Stimulated activated CD4-positive, alpha-beta T cell treated with anti-CD3 and anti-CD28 coated beads, Interleukin-15, amount 100 ng/mL, for 1 hour (primary cell): ENCODE measurements at places on chromosomes 6 and 20.

DNA sequence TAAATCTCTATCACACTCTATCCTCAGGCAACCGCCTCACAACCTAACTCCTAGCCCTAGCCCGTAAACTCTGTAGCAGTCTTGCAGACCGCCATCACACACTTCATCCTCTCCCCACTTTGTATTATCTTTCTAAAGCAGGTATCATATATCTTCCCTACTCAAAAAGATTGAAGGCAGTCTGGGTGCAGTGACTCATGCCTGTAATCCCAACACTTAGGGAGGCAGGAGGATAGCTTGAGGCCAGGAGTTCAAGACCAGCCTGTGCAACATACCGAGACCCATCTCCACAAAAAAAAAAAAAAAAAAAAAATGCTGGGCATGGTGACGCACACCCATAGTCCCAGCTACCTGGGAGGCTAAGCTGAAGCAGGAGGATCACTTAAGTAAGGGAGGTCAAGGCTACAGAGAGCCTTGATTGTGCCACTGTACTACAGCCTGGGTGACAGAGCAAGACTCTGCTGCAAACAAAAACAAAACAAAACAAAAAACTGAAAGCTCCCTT lies 22.9 kb downstream of the RANBP9 start:
- DNase-seq: no peak

- DNase-seq: no peak
Measured at GRCh38 chr6:69758214-69758613, 38.6 kb downstream of the LMBRD1 start.

DNA sequence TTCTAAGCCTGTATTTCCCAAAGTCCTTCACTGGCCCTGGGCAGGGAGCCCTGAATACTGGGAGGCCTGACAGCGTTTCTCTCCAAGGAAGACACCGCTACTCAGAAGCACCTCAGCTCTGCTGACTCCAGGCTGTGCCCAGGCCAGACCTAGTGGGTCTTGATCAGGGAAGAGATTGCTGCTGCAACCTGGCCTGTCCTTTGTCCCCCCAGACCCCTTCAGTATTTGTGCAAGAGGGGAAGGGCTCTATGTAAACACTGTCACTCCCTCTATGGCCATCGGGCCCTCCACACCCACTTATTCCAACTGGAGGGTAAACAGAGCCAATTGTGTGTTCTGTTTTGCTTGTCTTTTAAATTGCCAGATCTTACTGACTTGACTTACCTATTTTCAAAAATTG lies 20.6 kb downstream of the PLEKHG1 start:
- no peak for DNase-seq

DNA sequence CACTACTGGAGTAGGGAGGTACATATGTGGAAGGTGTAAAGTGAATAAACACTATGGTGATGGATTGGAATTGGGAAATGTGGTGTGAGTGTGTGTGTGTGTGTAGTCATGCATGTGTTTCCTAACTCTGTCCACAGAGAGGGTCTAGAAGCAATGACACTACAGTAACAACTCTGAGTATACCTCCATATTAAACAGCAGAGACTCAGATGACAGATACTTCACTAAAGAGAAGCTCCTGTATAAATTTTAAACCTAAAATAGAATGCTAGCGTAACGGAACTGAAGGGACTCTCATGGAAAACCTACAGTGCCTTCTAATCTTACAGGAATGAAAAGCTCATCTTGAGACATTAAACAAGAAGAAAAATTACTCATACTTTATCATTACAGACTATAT lies 150.5 kb downstream of the SLC16A10 start:
- no peak for DNase-seq

GRCh38 chr20:35151736-35152135 lies 4.6 kb upstream of the EDEM2 start:
- DNase-seq: no peak

DNA sequence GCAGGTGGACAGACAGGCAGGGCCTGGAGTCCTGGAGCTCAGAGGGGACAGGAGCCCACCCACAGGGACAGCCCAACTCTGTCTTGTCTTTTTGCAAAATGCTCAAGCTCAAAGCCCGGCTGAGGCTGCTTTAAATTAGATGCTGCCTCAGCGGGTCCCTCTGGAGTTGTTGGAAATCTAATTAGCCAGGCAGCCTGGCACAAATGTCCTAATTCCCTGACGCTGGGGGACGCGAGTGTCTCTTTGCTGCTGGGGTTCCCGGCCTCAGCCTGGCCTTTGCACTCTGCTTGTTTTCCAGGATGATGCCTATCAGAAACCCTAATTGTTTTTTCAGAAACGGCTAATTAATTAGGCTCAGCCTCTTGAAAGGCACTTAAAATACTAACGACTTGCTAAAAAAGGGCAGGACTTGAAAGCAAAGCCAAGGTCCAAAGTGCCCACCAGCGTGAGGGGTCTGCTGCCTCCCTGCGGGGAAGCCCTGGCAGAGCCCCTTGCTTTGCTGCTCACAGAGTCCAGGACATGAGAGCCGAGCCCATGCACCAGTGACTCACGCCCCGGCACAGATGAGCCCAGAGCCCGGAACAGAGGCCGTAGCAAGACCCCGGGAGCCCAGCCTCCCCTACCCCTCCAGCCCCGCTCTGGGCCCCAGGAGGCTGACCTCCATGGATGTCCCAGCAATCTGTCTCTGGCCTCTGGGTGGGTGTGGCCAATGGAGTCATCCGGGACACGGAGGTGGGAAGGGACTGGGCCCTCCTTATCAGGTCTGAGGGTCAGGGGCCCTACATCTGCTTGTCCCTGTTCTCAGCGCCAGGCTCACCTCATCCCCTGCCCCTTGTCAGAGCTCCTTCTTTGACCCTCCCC lies 46.0 kb upstream of the BHLHE23 start:
- no peak for DNase-seq

DNA sequence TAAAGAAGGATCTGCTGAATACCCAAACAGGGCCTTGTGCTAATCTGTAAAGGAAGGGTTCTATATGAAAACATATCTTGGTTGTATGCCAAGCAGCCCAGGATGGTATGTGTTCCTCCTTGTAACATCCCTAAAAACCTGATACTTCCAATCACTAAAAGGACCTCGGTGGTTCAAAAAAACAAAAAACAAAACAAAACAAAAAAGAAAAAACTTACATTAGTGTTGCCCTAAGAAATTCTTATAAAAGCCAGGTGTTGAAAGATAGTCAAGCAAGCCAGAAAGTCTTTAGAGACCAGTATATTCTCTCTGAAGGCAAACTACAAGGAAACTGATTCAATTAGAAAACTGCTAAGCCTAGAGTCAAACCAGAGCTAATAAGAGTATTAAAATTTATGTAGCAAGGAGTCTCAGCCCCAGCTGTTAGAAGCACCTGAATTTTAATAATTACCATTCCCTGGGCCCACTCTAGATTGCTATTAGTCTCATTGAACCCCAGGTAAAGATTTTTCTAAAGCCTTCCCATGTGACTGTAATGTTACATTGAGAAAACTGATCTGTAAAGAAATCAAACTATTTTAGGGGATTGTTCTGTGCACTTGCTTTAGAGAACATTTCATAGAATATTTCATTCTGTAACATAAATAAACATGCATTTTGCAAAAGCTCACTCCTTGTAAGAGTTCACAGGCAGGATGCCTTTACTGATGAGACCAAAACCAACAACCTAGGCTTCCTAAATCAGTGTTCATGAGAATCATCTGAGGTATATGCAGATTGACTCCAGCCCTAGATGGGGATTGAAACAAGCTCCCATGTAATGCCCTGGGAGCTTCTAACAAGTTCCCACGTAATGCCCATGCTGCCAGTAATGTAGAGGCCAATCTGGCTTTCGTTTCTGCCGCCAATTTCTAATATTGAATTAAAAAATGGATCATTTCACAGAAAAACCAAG lies 95.2 kb upstream of the BTN3A2 start:
- DNase-seq: no peak

- no peak for DNase-seq
Measured at GRCh38 chr6:80003826-80004172, 650 bp upstream of the TTK start.

- DNase-seq: no peak
Measured at GRCh38 chr6:125747589-125748405, 1.6 kb upstream of the HEY2 start.

DNA sequence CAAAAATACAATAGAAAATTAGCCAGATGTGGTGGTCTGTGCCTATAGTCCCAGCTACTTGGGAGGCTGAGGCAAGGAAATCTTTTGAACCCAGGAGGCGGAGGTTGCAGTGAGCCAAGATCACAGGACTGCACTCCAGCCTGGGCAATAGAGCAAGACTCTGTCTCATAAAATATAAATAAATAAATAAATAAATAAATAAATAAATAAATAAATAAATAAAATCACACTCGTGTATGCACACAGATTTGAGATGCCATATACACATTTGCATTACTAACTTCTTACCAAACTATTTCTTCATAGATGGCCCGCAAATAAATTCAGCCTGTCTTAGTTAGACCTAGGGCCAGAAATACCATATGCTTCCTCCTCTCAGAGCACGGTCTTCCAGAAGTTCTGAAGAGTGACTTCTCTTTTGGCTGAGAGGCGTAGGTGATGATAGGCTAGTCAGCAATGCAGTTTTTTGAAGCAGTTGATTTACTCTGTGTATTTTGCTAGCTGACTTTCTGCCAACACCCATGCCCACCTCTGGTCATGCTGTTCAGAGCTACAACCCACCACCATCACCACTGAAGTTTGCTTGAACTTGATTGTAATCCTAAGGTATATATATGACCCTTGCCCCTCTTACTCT lies 150.1 kb downstream of the SASH1 start:
- DNase-seq: no peak

- no peak for DNase-seq
Measured at GRCh38 chr20:12315652-12316051, 398.0 kb downstream of the BTBD3 start.

DNA sequence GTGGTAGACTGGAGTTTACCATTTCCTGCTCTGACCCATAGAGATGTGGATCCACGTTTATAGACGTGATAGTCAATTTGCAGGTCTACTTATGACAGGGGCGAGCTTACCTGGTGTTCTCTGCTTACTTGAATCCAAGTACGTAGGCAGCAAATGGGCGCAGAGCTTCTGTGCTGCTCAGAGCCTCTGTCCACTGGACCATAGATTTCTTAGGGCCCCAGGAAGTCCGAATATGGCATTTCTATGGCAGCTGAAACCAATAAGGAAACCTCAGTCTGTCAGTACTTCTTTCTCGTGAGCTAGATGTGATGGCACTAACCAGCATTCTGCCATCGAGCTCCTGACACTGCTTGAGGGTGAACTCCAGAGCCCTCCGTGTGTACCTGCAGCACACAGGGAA lies 19.5 kb upstream of the NPEPL1 start:
- DNase-seq: no peak

DNA sequence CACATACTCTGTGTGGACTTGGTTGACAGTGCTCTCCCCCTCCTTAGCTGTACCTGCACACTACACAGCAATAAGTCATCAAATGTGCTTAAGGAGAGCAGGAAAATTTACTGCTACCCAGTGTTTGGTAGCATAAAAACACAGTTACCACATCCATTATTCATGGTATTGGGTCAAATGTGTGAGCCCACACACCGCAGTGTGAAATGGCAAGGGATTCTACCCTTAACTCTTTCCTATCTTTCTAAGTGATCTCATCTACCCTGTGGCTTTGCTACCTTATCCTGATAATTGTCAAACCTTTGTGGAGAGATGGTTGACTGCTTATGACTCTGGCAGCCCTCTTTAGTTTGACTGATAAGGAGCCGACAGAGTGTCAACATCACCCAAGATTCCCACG lies 47.6 kb downstream of the STX11 start:
- no peak for DNase-seq
